ENCODE measurements at places on chromosomes 16 and 17.

GRCh38 chr16:14449334-14449733 is 180.7 kb downstream of the PARN start:
- no peak for DNase-seq

DNA sequence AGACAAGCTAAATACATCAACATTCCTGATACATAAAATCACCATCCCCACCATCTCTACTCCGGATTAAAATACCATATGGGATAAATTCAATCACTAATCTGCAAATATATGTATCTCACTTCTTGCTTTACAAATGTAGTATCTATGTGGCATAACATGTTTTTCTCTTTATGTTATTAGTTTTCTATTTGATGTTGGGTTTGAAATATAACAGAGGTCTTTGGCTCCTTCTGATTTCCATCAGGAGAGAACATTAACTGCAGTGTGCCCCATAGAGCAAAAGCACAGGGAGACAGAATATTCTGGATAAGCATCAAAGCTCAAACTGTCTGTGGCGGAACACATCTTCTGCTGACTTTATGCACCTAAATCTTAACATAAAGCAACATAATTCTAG is 547.2 kb upstream of the CDH8 start:
- no peak for DNase-seq

GRCh38 chr17:45231481-45232116 is 9.9 kb downstream of the FMNL1 start:
- DNase-seq = no peak

- peak; percentile 73 for DNase-seq
These were observed 9.4 kb downstream of the C17orf100 start for GRCh38 chr17:6660805-6661463.

DNA sequence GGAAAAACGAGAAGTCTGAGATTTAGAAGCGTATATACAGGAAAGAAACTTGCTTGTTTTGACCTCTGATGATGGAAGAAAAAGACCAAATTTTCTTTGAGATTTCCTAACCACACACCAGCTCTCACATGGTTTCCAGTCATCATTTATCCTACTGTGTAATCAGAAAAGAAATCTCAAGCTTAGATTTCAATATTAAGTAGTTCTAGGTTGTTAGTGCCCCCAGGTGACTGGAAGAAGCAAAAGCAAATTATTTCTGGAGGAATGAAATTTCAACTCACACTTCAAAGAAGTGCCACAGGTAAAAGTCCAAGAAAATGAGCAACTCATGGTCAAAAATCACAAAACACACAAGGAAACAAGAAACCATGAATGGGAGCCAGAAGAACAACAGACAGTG is 51.8 kb upstream of the KDM6B start:
- DNase-seq = no peak

GRCh38 chr16:84486126-84486525 is 18.3 kb downstream of the MEAK7 start:
- DNase-seq = no peak

DNA sequence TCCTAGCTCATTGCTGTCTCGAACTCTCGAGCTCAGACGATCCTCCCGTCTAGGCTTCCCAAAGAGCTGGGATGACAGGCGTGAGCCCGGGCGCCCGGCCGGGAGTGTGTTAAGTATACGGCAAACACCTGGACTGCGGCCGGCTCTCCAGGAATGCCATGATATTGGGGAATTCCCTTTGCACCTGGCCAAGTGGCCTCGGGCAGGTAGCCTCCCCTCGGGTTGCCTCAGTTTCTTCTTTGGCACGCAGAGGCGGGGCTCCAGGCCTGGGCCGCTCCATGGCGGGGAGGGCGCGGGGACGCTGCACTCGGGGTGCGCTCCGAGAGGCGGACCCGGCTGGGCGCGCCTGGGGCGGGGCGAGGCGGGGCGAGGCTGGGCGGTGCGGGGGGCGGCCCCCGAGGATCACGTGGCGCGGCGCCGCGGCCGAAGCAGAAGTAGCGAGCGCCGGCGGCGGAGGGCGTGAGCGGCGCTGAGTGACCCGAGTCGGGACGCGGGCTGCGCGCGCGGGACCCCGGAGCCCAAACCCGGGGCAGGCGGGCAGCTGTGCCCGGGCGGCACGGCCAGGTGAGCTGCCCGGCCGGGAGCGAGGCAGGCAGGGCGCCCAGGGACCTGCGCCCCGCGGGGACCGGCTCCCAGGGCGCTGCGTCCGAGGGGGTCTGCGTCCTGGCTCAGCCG is at the start of gene PLCG2:
PLCG2 (plus strand) TSS at position 431 of the 675 bp plus-strand sequence. CDS start 6,699 bp downstream, outside the sequence.
- peak; percentile 88 for DNase-seq

DNA sequence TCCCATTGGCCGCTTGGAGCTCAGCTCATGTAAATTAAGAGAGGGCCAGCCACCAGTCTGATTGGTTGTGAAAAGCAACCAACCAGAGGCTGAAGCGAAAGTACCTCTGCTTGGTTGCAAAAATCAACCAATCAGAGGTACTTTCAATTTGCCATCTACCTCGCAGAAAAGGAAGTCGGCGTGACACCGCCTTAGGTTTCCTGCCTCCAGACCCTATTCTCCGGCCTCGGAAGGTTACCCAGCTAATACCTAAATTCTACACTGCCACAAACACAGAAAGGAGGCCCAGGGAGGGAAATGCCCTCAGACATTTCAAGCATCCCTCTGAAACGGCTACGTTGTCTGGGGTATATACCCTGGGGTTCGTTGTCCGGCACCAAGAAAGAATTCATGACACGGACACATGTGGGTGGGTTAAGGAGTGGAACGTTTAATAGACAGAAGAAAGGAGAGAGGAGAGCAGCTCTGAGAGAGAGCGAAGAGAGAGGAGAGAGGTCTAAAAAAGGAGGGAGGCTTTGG is 481.3 kb downstream of the TMEM114 start:
- DNase-seq = no peak

- DNase-seq = no peak
These were observed 88.4 kb downstream of the ENGASE start for GRCh38 chr17:79163071-79163470.

GRCh38 chr16:76835779-76836300 is 355.1 kb upstream of the MON1B start:
- DNase-seq = no peak

DNA sequence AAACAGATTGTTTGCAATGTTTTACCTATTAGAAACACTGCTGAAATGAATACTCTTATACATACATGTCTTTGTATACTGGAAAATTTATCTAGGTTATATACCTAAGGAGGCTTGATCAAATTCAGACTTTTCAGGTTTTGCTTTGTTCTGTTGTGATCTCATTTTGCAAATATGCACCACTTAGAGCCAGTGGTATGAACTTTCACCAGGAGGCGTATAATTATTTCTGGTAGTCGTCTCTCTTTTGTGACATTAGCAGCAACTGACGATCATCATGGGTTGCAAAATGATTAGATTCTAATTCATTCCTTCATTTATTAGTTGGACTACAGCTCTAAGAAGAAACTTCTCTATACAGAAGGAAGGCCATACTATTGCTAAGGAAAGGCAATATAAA is 26.9 kb downstream of the AP1G1 start:
- no peak for DNase-seq

DNA sequence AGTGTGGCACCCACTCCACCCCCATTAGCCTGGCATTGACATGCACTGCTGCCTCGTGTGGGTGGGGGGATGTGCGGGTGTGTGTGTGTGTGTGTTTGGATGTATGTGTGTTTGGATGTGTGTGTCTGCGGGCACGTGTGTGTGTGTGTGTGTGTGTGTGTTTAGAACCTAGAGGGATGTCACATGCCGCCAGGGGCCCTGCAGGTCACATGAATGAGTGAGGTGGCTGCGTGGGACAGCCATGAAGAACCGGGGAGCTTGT is 9.0 kb downstream of the KATNB1 start:
- no peak for DNase-seq

- DNase-seq = peak; percentile 56
These were observed 10.3 kb upstream of the IRF8 start for GRCh38 chr16:85888405-85889331.

DNA sequence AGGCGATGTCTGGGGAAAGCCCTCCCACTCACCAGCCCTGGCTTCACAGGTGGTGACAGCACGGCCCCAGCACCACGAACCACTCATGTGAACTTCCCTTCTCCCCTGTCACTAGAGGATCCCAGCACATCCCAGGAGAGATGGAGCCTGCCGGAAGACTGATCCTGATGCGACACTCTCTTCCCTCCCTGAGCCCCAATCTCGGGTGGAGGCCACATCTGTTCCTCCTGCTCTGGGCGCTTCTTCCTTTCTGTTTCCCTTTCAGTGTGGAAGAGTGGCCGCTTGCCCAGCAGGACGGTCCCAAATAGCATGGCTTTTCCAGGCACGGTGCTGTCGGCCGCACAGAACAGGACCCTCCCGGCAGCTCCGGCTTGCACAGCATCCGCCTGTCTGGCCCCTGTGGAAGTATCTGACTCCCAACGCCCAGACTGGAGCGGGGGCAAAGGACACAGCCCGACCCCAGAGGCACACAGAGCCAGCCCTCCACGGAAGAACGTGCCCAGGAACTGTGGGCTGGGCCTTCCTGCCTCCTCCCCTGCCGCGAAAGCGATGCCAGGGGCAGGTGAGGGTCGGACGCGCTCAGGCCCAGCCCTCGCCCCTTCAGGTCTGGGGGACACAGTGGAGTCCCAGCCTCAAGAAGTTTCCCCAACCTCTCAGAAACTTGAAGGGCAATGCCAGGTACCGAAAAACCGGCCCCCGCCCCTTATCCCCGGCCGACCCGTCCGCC is 37.6 kb downstream of the CBFA2T3 start:
- no peak for DNase-seq

GRCh38 chr17:48567209-48567608 is 10.9 kb downstream of the HOXB4 start:
- no peak for DNase-seq

Measured in activated CD8-positive, alpha-beta memory T cell treated with anti-CD3 and anti-CD28 coated beads, Interleukin-2, amount 10 ng/mL, durations not matched to agents 7 days and 5 days (primary cell).